ENCODE measurements at places on chromosomes 11 and 22.

GRCh38 chr11:31903225-31904074, 92.3 kb upstream of the PAX6 start:
- DNase-seq, result no peak

GRCh38 chr22:19266547-19267086, 24.9 kb downstream of the CLTCL1 start:
- no peak for DNase-seq

GRCh38 chr11:69912911-69913451, 93.8 kb upstream of the FGF3 start:
- DNase-seq, result no peak

DNA sequence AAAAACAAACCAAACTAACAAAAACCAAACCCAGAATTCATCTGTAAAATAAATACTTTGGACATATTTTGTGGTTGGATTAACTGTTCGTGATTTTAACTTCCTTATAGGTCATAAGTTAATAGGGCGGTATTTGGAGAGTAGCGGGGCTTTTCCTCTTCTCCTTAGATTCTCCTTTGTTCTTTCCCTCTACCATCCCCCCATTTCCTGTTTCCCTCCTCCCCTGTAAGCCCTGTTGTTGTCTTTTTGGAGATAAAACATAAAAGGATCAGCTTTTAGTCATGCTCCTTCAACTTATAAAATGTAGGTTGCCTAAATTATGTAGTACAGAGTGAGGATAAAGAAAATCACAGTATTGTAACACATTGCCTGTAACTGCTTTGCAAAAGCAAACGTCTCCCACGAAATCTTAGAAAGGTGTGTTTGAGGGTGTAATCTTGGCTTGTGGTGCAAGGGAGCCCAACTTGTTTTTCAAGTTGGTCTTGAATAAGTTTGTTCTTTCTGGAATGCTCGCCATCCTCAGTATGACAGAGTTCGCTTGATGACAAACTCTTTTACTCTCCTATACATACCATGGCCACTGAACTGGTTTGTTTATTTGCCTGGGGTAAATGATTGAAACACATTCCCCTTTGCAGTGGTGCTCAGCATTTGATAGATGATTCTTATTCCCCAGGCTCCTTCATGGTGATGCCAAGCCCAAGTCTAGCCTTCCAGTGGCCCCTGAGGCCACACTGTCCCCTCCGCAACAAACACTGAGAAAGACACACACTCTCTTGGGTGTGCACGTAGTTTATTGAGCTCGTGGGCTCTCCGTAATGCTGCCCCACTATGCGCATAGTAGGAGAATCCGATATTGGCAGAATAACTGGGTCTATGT, 49.4 kb downstream of the TEAD1 start:
- no peak for DNase-seq

DNA sequence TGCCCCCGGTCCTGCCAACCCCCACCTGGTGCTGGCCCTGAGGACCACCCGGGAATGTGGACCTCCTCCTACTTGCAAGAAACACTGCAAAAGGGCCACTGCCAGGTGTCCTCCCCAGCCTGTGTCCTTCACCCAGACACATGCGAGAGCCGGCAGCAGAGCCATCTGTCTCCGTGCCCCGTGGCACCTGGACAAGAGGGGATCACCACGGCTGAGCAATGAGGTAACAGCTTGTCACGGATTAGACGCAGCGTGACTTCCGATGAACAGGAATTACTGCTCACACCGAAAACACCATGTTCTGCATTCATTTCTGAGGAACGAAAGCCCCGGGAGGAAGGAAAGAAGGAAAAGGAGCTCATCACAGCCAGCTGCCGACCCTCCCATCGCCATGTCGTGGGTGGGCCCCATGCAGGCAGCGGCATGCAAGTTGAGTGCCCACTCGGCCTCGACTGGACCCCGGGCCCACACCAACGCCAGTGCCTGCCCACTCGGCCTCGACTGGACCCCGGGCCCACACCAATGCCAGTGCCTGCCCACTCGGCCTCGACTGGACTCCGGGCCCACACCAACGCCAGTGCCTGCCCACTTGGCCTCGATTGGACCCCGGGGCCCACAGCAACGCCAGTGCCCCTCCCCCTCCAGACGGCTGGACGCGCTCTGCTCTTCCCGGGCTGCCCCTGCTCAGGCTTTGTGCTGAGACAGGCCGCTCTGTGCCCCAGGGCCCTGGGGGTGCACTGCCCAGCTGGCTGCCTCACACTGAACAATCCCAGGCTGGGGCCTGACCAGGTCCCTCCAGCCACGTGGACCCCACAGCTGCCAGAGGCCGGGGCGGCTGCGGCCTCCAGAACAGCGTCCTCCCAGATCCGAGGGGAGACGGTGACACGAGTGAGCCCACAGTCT, 22.0 kb downstream of the CHID1 start:
- DNase-seq, result no peak

DNA sequence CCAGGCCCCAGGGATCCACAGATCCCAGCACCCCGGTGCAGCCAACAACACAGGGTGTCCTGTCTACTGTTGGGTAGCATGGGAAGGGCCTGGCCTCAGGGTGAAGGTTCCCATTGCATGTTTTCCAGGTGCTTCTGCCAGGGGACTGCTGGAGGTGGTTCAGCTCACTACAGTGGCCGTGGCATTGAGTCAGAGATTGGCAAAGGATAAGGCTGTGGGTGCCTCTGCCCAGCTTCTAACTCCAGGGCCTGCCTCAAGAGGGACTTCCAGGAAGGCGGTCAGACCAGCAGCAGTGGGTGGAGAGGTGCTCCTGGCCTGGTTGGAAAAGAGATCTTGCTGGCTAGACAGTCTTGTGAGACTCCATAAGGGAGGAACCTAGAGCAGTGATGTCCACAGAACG, 20.9 kb downstream of the CSNK1E start:
- no peak for DNase-seq

GRCh38 chr11:132427611-132428010, 1057.2 kb downstream of the NTM start:
- DNase-seq, result no peak

- DNase-seq, result no peak
These were observed 323.3 kb upstream of the ZC3H12C start for GRCh38 chr11:109769858-109770257.

- DNase-seq, result no peak
These were observed 19.6 kb downstream of the CHID1 start for GRCh38 chr11:890794-891540.

GRCh38 chr11:555780-556661, 4.5 kb downstream of the LMNTD2 start:
- no peak for DNase-seq

DNA sequence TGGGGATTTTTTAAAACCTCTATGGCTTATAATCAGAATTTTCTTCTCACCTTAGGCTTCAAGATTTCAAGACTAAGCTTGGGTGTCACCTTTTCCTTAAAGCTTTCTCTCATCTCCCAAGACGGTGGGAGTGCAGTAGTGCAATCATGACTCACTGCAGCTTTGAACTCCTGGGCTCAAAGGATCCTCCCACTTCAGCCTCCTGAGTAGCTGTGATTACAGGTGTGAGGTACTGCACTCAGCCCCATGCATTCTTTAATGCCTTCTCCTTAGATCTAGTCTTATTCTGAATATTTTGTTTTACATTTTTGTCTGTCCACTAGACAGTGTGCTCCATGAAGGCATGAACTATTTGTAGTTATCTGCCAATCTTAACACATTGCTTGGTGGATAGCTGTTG, 55.7 kb upstream of the FAT3 start:
- no peak for DNase-seq

- DNase-seq, result no peak
These were observed 24.1 kb upstream of the MYRF start for GRCh38 chr11:61728066-61728939.

DNA sequence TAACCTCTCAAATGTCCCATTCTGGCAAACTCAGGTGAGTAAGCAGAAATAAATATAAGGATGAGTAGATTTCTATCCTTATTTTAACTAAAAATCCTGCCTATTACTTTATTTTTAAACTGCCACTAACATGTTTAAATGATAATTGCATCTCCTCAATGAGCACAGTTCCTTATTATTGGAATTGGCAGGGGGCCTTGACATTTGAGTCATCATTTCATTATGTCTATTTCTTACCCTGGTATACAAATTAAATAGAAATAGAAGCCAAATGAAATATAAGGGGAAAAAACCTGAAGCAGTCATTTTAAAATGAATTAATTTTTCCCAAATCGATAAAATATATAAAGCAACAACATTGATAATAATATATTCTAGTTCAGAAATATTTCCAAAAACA, 81.2 kb downstream of the GUCY1A2 start:
- no peak for DNase-seq

- DNase-seq, result peak; percentile 43
These were observed 740 bp downstream of the FADS1 start for GRCh38 chr11:61815790-61816735.

- no peak for DNase-seq
These were observed 3.4 kb upstream of the ADAMTS8 start for GRCh38 chr11:130431801-130432200.

GRCh38 chr11:120707098-120707497, 195.6 kb downstream of the GRIK4 start:
- DNase-seq, result no peak

DNA sequence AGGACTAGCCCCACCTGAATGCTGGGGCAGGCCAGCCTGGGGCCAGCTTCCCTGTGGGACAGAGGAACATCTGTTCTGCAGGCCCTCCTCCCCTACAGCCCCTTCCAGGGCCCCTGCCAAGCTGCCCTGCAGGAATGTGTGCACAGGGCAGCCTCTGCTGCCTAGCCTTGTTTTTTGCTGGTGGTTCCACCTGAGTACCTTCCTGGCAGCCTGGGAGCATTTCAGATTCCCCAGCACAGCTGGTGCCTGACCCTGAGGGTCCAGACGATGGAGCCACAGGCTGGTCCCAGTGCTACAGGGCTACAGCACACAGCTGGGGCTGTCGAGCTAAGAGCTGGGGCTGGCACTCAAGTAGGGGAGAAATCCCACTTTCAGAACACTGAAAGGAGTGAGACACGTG, 22.3 kb upstream of the GPR83 start:
- no peak for DNase-seq

- no peak for DNase-seq
These were observed 1.2 kb upstream of the ARFGAP2 start for GRCh38 chr11:47177846-47178245.

DNA sequence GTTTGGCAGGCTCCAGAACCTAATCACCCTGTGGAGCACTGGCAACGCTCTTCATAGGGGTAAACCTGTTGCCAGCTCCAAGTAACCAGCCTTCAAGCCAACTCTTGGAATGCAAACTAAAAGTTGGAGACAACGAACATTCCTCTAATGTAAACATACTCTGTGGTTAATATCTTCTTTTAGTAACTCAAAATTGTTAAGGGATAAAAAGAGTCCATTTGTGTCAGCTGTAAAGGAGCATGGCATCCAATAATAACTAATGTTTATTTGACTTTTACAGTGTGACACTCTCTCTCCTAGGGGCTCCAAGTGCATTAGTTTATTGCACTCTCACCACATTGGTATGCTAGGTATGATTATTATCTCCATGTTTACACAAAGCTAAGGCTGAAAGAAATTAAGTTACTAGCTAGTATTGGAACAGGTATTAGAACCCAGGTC, 31.0 kb upstream of the AMOTL1 start:
- DNase-seq, result no peak

DNA sequence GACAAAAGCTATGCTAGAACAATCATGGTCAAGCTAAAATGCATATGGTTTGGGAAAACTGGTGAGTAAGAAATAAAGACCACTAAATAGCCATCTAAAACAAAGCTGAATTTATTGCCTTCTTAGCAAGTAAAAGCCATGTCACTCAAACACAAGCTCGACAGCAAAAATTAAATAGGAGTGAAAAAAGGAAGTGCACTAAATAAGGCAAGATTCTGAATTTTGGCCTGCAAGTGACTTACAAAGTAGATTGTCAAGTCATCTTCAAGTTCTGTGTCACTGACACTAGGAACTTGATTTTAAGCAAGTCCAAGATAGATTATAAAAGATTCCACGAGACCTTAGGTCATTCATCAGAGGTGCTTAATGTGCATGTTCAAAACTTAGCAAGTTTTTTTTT, 27.4 kb downstream of the TUG1 start:
- no peak for DNase-seq

DNA sequence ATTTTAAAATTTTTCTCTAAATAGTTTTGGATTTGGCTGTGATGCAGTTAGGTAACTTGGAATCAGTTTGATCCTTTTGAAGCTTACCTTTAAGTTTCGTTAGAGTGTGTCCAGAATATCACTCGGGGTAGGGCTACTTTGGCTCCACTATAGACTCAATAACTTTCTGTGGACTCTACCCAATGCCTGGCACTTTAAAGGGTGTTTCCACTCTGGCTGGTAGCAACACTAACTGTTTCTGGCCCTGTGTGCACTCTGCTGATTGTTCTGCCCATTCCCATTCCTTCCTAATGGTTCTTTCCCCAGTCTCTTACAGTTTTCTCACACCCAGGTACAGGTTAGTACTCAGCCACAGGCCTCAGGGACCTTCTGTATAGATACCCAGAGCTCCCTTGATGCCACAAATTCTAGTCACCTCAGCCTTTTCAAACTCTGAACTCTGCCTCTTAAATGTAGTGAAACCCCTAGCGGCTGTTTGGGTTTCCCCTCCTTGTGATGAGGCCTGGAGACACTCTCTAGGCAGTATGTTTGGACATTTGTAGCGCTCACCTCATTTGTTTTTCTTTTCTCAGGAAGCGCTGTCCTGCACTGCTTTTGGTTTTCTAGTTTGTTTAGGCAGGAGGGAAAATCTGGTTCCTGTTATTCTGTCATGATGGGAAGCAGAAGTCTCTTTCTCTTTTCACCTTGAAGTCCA, 16.8 kb downstream of the CUL5 start:
- no peak for DNase-seq

- peak; percentile 60 for DNase-seq
These were observed 12.7 kb upstream of the IL2RB start for GRCh38 chr22:37162221-37163095.

DNA sequence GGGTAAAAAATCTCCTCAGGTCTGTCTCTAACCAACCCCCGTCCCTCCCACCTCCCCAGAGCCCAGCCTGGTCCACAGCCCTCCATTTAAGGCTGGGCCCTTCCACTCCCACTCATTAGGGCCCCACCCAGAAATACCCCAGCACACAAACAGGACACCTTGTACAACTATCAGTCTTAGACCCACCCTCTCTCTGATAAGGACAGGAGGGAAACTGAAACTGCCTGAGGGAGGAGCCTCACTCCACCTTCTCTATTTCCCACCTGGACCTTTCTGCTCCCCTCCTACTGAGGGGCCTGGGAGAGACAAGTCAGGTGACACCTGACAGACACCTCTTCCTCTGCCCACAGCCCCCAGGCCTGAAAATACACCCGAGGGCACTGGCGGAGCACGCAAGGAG, 90.2 kb downstream of the PLEKHA7 start:
- no peak for DNase-seq

DNA sequence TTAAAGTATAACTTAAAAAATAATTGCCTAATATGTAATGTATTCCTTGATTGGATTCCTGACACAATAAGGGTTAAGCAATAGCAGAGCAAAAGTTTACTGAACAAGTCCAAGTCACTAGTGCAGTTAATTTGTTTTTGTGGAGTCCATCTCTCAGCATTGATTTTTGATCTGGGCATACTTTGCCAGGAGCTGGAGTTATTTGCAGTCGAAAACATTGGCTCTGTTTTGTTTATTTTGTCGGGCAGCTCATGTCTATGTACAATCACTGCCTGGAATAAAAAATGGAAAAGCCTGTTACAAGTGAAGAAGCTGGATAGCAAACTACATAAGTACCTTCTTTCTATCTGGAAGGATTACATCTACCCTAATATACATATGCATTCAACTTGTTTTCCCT, 625.2 kb downstream of the CNTN5 start:
- no peak for DNase-seq
